ENCODE measurements at places on chromosomes 11 and 22. TPM values are rescaled to one million over a fixed set of nuclear protein-coding genes. Genes with fewer than 3 reads are reported as not detected.

Gene VSIG10L2
- total RNA-seq: not detected

Gene APOBEC3B
- total RNA-seq: not detected

Gene BCO2
- 33.6 TPM for total RNA-seq

Gene RAB36
- total RNA-seq: 5.7 TPM

Gene GVQW3
- total RNA-seq: 1.8 TPM

GRCh38 chr11:1194231-1194976 is 28.5 kb upstream of the MUC5B start:
- DNase-seq: no peak

GRCh38 chr11:848380-848931 is 5.8 kb downstream of the TSPAN4 start:
- DNase-seq: no peak

- DNase-seq: no peak
These were observed 153.0 kb upstream of the LRRC4C start for GRCh38 chr11:41612415-41612814.

DNA sequence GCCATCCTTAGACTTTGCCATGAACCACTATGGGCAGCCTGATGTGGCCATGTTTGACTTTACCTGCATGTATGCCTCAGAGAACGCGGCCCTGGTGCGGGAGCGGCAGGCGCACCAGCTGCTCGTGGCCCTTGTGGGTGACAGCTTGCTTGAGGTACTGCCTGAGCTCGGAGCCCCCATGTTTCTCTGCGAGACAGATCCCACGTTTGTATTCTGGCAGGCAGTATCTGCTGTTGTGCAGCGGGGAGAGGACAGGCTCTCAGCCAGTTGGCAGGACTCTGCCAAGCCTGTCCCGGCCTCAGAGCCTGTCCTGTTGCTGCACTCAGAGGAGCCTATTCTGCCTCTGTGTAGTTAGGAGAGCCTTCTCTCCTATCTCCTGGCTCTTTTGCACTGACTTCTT is 109.9 kb downstream of the MICAL2 start:
- no peak for DNase-seq

- no peak for DNase-seq
These were observed 525.8 kb upstream of the FAT3 start for GRCh38 chr11:91698845-91699244.

DNA sequence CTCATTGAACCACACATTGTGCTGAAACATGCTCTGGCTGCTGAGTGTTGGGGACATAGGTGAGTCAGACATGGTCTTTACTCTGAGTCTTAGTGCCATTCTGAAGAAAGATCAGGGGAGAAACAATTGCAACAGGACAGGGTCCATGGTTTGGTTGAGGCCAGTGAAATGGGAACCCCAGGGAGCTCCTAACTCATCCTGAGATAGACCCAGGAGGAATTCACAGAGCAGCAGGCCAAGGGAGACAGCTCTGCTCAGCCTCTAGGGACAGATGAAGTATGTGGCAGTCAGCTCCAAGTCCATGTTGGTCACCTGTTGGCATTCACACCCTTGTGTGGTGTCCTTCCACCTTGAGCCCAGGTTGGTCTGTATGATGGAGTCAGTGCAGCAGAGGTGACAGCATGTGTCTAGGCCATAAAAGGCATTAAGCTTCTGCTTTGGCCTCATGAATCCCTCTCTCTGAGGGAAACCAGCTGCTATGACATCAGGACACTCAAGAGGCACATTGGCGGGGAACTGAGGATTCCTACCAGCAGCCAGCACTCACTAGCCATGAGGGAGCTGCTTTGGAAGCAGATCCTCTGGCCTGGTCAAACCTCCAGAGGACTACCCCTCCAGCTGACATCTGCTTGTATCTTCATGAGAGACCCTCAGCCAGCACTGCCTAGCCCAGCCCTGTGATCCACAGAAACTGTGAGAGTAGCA is 50.3 kb upstream of the MYEOV start:
- no peak for DNase-seq

GRCh38 chr11:126186025-126186698 is 25.3 kb downstream of the RPUSD4 start:
- DNase-seq: no peak

DNA sequence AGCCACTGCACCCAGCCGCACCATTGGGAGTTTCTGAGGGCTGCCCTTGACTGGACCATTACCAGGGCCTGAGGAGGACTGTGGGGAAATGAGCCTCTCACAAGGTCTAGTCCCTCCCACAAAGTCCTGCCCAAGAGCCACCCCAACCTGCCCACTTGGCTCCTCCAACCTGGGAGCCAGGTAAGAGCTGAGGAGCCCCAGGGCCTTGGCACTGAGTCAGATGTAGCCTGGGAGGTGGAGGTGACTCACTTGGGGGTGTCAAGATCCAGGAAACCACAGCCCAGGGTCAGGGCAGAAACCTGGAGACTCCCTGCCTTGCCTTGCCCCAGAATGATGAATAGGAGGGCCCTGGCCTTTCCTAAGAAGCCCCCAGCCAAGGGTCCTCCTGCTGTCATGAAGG is 25.8 kb upstream of the P2RY2 start:
- no peak for DNase-seq

DNA sequence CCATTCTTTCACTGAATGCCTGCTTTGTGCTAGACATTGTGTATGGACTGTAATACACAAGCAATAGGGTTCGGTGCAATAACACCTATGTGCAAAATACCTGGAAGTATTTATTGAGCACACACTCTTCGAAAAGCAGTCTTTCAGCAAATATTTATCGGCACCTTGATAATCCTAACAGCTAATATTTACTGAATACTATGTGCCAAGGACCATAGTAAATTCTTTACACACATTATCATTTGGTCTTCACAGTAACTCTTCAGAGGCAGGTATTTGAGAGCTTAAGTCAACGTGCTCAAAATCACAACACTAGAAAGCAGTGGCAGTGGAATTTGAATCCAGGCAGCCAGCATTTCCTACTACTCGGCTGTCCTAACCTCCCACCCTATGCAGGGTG is 2.2 kb downstream of the B3GNT6 start:
- DNase-seq: no peak

GRCh38 chr22:43996981-43997265 is 27.2 kb upstream of the PARVB start:
- DNase-seq: no peak

DNA sequence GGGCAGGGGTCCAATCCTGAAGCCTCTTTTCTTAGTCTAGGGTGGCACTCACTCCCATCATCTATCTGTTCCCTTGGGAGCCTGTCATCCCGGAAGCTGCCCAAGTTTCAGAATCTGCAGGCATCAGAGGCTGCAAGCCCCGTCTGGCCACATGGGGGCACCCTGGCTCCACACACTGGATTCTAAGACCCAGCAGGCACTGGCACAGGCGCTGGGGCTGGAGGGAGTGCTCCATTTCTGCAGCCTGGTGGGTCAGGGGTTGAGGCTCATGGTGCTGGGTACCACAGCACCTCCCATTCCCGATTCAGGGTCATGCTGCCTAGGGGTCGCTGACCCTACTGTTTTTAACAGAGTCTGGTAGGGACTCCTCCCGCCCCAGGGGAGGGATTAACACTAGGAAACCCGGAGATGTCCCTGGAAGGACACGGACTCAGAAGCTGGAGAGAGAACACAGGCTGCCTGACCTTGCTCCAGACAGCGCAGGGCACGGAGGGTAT is 243.9 kb upstream of the SYN3 start:
- DNase-seq: peak; percentile 75

- DNase-seq: no peak
These were observed 171.4 kb upstream of the CTSC start for GRCh38 chr11:88508759-88509581.

DNA sequence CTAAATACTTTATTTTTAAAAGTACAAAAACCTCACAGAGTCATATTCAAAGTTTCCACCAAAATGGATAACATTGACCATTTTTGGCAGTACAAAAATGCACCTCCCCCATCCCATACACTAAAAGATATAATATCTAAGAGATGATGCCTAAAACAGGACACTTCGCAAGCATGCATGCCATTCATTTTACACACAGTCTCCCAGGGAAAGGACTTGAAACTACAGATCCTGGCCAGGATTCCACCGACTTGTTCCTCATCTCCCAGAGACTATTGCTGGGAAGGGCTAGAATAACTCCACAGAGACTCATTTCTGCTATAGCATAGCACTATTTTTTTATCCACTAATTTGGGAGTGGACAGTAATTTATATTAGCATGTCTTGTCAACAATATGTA is 81.7 kb downstream of the MTNR1B start:
- DNase-seq: no peak

- no peak for DNase-seq
These were observed 132.8 kb downstream of the DDX10 start for GRCh38 chr11:108797578-108798100.

- DNase-seq: no peak
These were observed 30.3 kb upstream of the ASPHD2 start for GRCh38 chr22:26398741-26399153.

GRCh38 chr22:26847046-26847445 is 189.7 kb downstream of the MIAT start:
- no peak for DNase-seq
